Fibroblast of skin of scalp (primary cell): ENCODE measurements at places on chromosomes 2 and 18.

DNA sequence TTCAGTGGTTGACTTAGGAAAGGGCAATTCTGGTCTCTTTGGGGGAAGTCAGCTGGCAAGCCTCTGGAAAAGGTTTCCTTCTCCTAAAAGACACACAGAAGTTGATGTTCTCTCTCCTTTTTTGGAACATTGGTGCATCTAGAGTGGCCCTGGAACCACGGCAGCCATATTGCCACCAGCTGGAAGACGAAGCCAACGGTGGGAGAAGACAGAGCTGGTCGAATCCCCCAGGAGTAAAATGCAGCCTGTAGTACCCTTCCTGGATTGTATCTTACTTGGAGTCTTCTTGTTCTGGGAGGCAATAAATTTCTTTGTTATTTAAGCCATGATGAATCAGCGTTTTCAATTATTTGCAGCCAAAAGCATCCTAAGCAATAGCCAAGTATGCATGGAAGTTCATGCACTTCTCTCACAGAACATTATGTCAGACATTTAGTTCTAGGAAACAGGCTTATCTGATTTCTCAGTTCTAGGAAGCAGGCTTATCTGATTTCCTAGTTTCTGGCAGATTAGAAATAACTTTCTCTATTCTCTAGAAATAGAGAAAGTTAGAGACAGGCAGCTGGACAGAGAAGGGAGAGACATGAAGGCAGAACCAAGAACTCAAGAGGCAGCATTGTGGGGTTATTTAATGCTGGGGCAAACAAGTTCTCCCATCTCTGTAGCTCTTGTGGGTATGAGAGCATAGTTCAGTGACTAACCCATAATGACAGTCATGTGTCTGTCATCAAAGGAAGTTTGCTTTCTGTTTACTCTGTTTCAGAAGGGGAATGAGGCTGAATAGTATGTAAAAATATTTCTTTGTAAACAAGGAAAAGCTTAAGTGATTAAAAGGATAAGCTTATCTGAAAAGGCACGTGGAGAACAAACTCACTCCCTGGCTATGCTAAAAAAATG is 40.5 kb upstream of the NABP1 start:
- peak; percentile 64 for DNase-seq

GRCh38 chr2:165720511-165720910 is 73.5 kb downstream of the GALNT3 start:
- peak; percentile 92 for DNase-seq

GRCh38 chr2:227848586-227848985 is 22.8 kb upstream of the DAW1 start:
- DNase-seq: no peak

- no peak for DNase-seq
These were observed 11.3 kb upstream of the MPP4 start for GRCh38 chr2:201709747-201710146.

- DNase-seq: peak; percentile 29
These were observed 193.4 kb downstream of the TDRD15 start for GRCh38 chr2:21317131-21317530.

GRCh38 chr18:4256766-4257417 is 198.2 kb downstream of the DLGAP1 start:
- DNase-seq: no peak
